Activated CD8-positive, alpha-beta memory T cell treated with anti-CD3 and anti-CD28 coated beads for 1 hour (primary cell): ENCODE measurements at places on chromosomes 5 and 9.

DNA sequence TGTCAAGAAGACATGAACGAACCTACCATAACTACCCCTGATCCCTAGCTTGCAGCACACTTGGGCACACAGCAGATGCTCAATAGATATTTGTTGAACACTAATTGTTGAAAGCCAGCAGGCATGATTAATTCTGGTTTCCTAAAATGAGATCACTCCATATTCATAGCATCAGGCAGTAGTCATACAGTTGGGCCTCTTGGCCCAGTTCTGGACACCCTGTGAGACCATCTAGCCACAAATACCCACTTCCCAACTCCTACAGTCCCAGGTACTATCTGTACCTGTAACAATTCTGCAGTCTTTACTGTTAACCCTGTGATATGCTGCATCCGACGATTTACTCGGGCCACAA, 24.2 kb downstream of the P4HA2 start:
- DNase-seq, result no peak

DNA sequence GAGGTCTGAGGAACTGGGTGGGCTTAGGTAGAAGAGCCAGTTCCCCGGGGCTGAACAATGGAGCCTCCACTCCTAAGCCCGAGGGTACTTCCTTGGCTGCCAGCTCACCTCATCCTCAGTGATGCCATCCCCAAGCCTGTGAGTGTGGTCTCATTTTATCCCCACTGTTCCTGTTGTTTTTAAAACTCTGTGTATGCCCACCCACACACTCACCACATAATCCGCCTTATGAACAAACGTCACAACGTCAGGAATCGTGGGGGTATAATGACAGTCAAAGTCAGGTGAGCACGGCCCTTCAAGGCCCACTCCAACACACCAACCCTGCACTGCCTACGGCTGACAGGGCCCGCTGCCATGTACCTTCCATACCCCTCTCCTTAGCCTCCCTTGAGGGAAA, 61.1 kb downstream of the PTCH1 start:
- DNase-seq, result no peak

DNA sequence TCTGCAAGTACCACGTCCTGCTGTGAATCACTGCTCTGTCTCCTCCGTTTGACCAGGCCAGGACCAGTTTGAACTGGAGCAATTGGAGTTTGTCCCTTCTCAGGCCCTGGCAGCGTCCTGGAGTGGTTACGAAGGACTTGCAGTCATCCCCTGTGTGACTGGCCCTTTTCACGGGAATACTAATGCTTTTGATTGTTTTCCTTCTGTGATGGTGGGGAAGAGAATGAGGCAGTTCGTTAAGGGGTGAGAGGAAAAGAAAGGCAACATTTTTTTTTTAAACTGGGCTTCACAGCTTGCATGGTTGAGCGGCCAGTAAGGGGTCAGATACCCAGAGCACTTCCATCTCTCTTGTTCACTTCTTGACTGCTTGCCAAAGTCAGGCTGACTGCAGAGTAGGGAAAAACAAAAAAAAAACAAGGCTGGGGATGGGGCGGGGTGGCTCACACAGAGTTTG, 153.5 kb upstream of the STK32A start:
- DNase-seq, result no peak

DNA sequence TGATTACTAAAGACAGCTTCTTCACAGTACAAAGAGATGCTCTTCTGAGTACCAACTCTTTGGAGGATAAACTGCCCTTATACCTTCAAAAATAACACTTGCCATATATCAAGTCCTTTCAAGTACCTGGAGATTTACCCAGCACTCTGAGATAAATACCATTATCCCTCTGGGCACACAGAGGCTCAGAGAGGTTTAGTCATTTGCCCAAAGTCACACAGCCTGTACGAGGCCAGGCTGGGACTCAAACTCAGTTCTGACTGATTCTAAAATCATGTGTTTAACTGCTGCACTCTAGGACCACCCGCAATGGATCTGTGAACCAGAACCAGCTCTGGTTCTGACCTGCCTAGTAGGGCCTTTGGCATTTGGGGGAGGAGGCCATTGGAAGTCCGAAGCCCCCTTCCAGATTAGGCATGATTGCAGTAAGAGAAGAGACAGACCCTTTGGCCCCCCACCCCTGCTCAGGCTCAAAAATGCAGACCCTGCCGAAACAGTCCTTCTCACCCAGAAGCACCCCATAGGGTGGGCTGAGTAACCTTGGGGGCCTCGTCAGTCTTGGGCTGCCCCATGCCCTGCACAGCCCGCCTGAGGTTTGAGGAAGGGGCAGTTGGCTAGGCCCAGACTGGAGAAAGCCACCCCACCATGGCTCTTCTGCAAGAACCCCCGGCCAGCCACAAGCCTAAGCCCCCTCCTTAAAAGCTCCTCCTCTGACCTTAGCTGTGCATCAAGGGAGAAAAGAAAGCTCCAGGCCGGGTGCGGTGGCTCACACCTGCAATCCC, 32.8 kb upstream of the IL17B start:
- no peak for DNase-seq

DNA sequence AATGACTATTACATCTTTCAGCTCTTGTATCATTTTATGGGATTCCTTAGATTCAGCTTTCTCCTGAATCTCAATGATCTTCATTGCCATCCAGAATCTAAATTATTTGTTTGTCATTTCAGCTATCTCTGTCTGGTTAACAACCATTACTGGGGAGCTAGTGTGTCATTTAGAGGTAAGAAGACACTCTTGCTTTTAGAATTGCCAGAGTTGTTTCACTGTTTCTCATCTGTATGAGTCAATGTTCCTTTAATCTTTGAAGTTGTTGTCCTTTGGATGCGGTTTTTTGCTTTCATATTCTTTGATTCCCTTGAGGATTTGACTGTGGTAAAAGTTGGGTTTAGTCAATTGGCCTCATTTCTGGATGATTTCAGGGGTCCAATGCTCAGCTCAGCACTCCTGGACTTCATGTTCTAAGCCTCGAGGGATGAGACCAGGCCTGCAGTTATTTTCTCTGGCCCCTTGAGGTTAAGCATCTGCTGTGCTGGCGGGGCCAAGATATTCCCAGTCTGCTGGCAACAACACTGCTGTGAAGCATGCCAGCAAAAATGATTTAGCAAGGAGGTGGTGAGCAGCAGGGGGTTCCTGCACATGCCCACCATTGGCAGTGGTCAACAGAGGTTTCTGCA, 102.4 kb upstream of the PCSK5 start:
- no peak for DNase-seq

GRCh38 chr5:65418661-65419060, 63.1 kb downstream of the ADAMTS6 start:
- DNase-seq, result no peak

DNA sequence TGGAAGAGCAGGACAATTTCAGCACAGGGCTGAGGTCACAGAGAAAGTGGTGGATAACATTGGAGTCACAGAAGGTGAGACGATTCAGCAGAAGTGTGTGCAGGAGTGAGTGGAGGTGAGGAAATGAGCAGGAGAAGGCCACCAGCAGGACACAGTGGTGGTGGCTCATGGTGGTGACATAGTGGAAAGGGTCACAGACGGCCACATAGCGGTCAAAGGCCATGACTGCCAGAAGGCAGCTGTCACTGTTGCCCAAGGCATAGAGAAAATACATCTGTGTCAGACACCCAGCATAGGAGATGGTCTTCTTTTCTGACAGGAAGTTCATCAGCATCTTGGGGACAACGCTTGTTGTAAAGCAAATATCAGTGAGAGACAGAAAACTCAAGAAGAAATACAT, 15.0 kb downstream of the OR1N2 start:
- DNase-seq, result no peak
